Right renal pelvis (tissue), 4 donors: ENCODE measurements at places on chromosomes 13 and 19.

DNA sequence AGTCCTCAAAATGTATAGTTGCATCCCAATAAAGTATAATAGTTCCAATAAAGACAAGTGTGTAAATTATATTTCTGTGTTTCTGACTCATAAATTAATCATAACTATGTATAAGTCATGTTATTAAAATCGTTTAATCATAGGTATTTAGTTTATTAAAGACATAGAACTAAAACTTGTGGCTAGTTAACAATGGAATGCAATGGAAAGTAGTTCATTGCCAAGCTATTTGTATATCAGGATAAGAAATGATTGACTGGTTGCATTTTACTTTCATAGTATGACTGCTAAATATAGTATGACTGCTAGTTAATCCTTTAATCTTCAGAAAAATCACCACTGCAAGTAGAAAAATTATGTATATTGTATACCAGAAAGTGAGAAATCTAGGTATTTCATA is 16.9 kb downstream of the COG3 start:
- DNase-seq: no peak

- DNase-seq: no peak
These were observed 22.3 kb downstream of the SLC7A1 start for GRCh38 chr13:29573190-29573589.

DNA sequence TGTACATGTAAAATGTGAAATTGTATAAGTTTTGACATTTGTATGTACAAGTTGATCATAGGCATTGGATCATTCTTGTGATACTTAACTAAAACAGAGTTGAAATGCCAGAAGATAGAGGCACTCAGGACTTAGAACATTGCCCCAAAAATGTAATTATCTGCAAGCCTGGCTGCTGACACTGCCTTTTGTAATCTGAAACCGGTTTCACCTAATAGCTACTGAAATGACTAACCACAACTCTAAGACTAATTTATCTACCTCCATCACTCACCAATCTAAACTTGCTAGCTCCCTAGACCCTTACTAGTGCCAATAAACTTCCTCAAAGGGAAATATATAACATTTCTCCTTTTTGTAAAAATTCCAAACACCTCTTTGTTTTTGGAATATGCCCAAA is 2596.2 kb downstream of the PCDH9 start:
- no peak for DNase-seq

DNA sequence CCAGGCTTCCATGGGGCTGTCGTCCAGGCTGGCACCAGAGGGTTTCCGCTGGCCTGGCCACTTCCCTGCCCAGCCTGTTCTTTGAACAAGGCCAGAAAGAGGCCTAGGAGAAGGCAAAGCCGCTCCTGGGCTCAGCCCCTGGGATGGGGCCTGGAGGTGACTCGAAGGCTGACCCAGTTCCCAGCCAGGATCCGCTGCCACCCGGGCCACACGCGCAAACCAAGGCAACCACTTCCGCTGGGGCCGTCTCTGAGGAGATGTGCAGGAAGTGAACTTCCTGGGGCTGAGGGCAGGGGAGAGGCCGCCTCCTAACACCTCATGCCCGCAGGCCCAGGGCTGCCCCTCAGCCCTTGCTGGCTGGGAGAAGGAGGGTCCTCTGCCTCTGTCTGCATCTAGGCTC is 15.2 kb downstream of the PLEKHF1 start:
- no peak for DNase-seq

DNA sequence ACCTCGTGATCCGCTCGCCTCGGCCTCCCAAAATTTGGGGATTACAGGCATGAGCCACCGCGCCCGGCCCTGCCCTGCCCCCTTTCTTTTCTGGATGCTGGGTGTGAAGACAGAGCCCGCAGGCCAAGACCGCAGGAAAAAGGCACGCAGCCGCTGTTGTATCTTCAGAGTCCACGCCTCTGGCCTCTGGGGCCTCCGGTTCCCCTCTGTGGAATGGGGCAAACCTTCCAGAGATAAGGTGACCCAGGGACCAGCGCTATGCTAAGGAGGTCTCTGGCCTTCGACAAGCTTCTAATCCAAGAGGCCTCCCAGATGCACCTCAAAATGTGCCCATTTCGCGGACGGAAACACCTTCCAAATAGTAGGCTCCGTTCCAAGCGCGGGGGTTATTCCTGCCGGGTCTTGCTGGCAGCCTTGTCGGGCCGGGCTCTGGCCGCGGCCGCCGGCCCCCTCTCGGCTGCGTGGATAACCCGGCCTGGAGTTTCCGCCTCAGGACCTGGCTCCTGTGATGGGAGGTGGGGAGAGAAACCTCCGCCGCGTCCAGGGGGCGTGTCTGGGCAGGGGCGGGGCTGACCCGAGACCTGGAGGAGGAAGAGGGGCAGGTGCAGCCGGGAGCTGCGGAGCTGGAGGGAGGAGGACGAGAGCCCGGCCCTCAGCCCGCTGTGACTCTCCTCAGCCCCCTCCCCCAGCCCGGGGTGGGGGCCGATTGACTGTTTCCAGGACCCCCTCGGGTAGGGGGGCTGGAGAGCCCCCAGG is 13.1 kb downstream of the TJP3 start:
- DNase-seq: peak; percentile 79

DNA sequence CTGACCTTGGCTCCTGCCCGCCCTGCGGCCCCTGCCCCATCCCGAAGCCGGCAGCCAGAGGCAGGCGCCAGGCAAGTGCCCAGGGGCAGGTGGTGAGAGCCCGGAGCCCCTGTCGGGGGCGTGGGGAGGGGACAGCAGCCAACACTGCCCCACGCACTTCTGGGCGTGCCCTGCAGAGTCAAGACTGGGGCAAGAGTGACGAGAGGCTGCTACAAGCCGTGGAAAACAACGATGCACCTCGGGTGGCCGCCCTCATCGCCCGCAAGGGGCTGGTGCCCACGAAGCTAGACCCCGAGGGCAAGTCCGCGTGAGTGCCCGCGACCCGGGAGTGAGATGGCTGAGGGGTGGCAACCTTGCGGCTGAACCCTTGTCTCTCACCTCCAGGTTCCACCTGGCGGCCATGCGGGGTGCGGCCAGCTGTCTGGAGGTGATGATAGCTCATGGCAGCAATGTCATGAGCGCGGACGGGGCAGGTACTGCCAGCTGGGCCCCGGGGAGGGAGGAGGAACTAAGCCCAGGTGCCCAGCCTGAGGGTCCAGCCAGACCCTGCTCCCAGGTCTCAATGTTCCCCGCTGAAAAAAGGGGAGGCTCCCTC is 17.3 kb downstream of the ANKRD24 start:
- DNase-seq: no peak

- no peak for DNase-seq
These were observed 13.5 kb upstream of the COMP start for GRCh38 chr19:18804643-18805042.

GRCh38 chr13:32471187-32471922 is 43.4 kb upstream of the N4BP2L1 start:
- no peak for DNase-seq

GRCh38 chr13:97369261-97369893 is 64.6 kb upstream of the RAP2A start:
- DNase-seq: no peak

DNA sequence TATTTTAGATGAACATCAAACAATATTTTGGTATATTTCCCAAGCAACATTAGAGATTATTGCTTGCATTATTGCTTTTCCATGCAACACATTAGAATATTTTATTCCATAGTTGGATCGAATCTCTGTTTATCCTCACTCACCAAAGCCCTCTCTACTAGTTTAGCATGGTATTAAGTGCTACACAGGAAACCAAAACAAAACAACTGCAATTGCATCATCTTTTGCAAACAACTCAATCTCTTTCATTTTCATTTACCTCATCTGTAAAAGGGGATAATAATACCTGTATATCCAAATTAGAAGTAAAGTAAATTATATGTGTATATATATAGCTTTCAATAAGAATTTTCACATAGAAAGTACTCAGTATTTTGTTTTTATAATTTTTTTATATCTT is 147.8 kb upstream of the PCDH9 start:
- DNase-seq: no peak

DNA sequence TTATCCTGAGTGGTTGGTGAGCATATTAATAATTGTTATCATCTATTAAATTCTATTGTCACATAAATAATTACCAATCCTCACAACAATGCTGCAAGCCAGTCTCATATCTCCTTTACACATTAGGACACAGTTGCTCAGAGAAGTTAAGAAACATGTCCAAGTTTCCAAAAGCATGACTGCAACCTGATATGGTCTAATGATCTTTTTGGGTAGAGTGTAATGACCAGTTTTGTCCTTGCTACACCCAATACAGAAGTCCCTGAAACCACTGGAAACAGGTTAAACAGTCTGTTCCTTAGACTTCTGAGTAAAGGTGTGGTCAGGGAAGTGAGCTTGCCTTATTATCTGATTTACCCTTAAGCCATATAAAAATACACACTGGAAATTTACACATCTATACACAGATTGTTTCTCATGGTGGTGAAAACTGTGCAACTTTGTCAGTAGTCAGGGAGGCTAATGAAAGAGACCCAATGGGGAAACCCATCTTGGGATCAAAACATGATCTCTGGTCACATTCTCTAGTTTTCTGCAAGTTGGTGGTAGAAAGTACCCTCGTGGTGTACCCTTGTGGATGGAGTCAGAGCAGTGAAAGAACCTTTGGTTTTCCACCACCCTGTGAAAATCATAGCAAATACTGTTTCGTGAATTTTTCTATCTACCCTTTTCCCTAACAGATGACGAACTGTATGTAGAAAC is 146.0 kb upstream of the KLF12 start:
- DNase-seq: no peak
